ENCODE measurements at places on chromosomes 5 and 9.

GRCh38 chr5:109929911-109930310 is 240.2 kb downstream of the MAN2A1 start:
- no peak for DNase-seq

DNA sequence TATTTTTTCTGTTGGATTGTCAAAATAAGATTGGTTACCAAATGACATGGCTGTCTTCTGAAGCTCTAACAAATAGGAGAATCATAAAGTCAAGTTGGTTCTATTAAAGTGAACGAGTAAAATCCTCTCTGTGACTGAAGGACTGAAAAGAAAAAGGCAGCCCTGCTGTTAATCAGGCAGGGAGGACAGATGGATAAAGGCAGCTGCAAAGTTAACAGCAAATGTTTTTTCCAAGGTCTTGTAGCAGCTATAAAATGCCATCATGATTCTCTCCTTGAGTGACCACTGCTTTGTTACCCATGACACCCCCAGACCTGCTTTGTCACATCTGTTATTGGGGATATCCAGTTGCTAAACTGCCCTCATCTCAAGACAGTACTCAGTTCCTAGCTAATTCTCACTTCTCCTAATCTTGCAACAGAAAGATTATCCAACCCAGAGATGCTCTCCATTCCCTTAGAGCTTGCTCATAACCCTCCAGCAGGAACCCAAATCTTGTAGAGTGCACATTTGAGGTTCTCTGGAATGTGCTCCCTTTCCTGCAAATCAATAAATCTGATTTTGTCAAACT is 89.7 kb upstream of the PARP8 start:
- DNase-seq = no peak

DNA sequence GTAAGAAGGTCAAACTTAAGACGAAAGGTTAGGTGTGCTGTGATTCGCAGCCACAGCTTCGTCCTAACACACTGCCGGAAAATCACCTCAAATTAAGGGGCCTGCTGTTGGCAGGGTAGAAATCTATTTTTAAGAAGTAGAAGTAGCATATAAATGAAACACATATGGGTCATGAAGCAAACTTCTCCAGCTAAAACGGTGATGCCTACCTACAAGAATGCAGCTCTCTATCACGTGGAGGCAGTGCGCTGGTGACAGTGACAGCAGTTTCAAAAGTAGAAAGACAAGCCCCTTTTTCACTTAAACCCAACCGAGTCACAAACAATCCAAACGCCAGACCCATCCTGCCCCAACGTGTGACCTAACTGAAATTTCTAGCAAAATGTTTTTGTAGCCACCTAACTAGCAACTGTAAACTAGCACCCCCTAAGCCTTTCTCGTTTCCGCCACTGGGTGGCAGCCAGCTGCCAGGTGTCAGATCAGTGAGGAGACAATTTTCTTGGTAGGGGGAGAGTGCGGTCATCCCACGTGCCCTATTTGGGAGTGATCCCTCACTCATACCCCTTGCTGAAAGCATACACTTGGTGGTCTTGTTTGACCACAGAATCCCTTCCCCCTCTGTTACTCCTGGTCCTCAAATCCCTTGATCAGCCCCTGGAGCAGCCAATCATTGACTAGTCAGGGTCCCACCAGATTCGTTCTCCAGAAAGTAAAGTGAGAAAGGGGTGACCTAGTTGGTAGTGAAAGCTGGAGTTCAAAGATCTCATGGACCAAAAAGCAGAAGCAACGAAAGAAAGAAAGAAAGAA is 71.8 kb upstream of the MAMDC2 start:
- peak; percentile 42 for DNase-seq

GRCh38 chr5:31329715-31330114 is 136.2 kb downstream of the CDH6 start:
- no peak for DNase-seq

GRCh38 chr5:15241216-15241821 is 258.7 kb upstream of the FBXL7 start:
- DNase-seq = no peak

DNA sequence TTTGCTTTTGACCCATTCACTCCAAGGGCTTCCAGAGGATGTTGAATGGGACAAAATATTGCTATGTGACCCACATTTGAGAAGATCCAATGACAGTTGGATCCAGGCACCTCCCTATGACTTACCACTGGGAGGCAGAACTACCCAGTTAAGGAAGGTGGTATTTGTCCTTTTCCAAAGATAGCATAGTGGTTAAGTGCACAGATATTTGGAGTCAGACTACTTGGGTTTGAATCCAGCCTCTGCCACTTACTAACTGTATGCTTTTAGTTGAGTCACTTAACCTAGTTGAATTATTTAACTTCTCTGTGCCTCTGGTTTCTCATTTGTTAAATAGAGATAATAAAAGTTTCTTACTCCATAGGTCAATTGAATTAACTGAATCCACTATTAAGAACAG is 74.5 kb upstream of the PALM2AKAP2 start:
- no peak for DNase-seq

GRCh38 chr5:178240766-178241165 is 8.2 kb upstream of the PHYKPL start:
- DNase-seq = no peak

DNA sequence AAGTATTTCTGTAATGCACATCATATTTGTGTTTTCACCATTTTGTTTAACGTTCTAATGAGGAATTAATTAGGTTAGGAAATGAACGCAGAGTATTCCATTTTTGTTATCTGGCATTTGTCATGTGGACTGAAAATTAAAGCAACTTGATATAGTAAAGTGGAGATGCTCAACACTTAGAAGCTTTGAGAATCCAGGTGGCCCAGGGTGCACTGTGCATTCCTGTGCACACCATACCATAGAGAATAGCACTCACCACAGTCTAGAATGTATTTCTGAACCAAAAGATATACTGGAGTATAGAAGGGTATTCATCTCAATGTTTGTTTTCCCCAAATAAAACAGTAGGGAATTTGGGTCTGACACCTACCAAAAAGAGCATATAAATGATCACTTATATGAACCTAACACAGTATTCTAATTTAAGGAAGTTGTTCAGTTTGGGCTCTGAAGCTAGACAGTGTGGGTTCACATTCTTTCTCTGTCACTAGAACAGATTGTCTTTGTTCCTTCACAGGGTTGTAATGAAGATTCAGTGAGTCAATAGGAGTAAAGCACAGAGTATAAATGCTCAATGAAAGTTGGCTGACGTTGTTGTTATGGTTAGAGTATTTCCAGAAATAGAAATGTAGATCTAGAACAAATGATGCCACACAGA is 125.6 kb upstream of the DMRT1 start:
- no peak for DNase-seq
